GM12878 (cell line): ENCODE measurements at places on chromosomes 1 and 21. TPM values are rescaled to one million over a fixed set of nuclear protein-coding genes. Genes with fewer than 3 reads are reported as not detected.

Gene CYYR1
- total RNA-seq, result 0.13 TPM in 1 of 2 replicates, not detected in the other

Gene ETV3L
- 0.96 and 1.3 TPM in 2 replicates for total RNA-seq

Gene CRYAA
- not detected in 2 replicates for total RNA-seq

DNA sequence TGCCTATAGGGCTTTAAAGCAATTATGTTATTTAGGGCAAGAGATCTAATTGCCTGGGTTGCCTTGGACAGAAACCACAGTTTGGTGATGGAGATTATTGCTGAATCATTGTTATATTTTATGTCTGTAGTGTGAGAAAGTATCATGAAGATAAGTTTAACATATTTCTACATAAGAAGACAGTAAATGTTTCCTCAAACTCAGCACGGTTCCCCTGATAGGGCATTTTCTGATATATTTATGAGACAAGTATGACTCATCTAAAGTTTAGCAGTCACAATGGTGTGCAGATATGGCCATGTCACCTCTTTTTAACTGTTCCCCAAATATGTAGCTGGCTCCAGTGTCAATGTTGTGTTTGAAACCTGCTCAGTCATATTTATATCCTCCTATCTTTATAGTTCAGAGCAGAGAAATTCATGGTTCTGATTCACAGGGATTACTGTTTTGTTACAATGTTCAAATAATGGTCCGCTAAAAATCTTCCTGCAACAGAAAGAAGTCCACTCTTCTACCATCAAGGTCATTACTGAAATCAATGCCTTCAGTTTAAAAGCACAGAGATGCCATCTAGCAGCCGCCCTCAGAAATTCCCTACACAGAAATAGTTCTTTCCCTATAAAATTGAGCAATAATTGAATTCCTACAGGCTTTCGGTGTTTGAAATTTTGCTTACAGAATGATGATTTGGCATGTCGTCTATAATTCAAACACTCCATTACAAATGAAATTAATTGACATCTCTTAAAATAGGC lies 3.7 kb downstream of the OLFM3 start:
- no peak overlapping the region for H3K4me3 ChIP-seq
- DNase-seq, result no peak
- H3K27ac ChIP-seq, result no peak overlapping the region
- H3K4me1 ChIP-seq, result no peaks in the 10 kb centered on the region
- H3K27me3 ChIP-seq, result no peaks in the 10 kb centered on the region; the same call in 1 of the 2 replicates
- H3K36me3 ChIP-seq, result no peaks in the 10 kb centered on the region

DNA sequence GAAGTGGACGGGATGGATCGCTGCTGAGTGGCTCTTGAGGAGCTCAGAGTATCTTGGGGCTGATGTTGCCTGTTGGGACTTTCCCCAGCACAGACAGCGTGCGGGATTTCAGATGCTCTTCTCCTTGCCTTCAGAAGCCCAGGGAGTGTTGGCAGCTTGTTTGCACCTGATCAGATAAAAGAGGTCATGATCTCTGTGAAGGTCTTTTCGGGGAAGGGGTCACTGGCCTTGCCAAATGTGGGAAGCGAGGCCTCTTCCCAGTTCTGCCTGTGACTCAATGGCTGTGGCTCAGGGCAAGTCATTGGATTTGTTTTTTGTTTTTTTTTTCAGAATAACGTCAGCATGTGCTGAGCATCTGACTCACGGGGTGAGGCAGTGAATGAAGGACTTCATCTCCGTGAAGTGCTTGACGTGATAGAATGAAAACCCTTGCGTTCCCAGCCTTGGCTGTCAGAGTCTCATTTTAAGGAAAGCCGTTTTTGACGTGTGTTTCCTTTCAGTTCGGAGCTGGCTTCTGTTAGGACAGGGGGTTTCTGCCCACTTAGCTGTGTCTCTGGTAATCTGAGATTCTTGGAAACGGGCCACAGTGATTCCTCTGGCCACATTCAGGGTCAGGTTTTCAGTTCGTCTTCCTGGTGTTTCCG lies 46.7 kb downstream of the GALNT2 start:
- no peak overlapping the region for H3K4me3 ChIP-seq
- no peak overlapping the region for H3K27ac ChIP-seq
- DNase-seq, result no peak
- no peaks in the 10 kb centered on the region for H3K36me3 ChIP-seq
- no peaks in the 10 kb centered on the region for H3K27me3 ChIP-seq

DNA sequence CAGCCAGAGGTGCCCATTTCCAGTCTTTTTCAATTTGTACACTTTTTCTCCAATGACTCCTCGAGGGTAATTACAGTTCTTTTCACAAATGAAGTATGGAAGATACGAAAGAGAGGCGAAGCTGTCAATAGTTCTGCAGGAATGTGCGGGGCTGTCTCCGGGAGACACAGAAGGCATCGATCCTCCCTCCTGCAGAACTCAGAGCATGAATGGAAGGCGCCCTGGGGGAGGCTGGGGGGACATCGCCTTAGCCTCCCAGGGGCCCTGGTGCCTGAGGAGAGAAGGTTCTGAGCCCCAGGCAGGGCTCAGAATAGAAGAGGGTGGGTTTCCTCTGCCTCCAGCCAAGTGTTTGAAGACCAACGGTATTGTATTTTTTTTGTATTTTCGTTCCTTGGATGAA lies 49.7 kb upstream of the GRIK3 start:
- no peaks in the 10 kb centered on the region for H3K36me3 ChIP-seq
- H3K27me3 ChIP-seq, result no peaks in the 10 kb centered on the region
- H3K4me3 ChIP-seq, result no peak overlapping the region
- H3K27ac ChIP-seq, result no peak overlapping the region
- DNase-seq, result no peak
- H3K4me1 ChIP-seq, result no peaks in the 10 kb centered on the region

DNA sequence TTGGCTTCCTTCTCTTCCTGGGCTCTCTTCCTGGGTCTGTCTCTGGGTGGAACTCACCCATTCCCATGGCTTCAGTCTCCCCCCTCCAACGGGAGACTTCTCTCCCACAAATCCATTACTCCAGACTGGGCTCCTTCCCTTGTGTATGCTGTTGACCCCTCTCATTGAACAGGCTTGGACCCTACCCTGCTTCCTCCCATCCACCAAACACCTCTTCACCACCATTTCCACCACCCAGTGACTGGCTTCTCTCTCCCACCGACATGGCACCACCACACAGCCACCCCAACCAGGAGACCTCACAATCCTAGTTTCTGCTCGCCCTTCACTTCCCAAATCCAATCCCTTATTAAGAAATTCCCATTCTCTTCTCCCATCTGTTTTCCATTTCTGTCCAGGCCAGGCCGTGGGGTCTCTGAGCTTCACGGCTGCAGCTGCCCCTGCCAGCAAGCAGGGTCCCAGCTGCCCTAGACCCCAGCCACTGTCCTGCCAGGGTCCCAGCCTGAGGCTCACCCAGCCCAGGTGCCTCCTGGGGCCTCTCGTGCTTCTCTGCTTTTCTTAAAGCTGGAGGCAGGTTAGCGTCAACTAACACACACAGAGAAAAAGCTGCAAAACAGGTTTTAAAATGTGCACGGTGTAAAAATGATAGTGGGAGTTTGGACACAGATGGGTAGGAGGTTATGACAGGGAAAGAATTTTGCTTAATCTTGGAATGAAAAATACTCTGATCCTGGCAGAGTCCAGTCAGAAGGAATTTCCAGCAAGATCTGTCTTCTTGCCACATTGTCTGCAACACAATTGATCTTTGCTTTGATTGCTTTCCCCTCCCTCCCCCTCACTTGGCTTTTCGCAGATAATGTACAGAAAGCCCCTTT lies 383.8 kb upstream of the VAMP3 start:
- no peaks in the 10 kb centered on the region for H3K36me3 ChIP-seq
- H3K27ac ChIP-seq, result no peak overlapping the region
- no peaks in the 10 kb centered on the region for H3K27me3 ChIP-seq
- no peak overlapping the region for H3K4me3 ChIP-seq
- no peaks in the 10 kb centered on the region for H3K4me1 ChIP-seq

GRCh38 chr1:169309178-169310166 lies 58.1 kb downstream of the NME7 start:
- H3K27ac ChIP-seq, result no peak overlapping the region; the same call in 1 of the 2 replicates
- no peaks in the 10 kb centered on the region; the same call in 1 of the 2 replicates for H3K36me3 ChIP-seq
- no peaks in the 10 kb centered on the region for H3K4me1 ChIP-seq
- no peaks in the 10 kb centered on the region for H3K27me3 ChIP-seq
- peak; percentile 11 for DNase-seq

DNA sequence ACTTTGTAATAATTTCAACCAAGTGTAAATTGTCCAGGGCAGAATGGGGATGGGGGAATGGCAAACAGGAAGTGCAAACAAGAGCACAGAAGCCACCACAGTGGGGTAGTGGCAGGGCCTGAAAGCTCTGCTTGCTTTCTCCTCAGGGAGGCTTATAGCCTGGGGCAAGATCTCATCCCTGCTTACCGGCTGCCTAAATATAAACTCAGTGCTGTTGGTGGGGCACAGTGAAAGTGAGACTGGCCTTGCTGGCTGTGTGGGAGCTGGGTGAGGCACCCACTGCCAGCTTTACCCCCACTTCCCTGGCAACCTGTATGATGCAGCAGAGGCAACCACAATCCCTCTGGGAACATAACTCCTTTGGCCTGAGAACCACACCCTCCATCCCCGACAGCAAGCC lies 15.2 kb downstream of the STYXL2 start:
- no peak for DNase-seq
- no peak overlapping the region for H3K4me3 ChIP-seq
- H3K27ac ChIP-seq, result no peak overlapping the region
- no peaks in the 10 kb centered on the region for H3K36me3 ChIP-seq
- H3K27me3 ChIP-seq, result no peaks in the 10 kb centered on the region
- peaks cover 23% of the 10 kb centered on the region for H3K4me1 ChIP-seq

GRCh38 chr21:41858466-41859296 lies 20.5 kb downstream of the PRDM15 start:
- H3K4me1 ChIP-seq, result peaks cover 26% of the 10 kb centered on the region
- no peak overlapping the region for H3K4me3 ChIP-seq
- DNase-seq, result no peak
- no peaks in the 10 kb centered on the region for H3K27me3 ChIP-seq
- no peak overlapping the region for H3K27ac ChIP-seq

DNA sequence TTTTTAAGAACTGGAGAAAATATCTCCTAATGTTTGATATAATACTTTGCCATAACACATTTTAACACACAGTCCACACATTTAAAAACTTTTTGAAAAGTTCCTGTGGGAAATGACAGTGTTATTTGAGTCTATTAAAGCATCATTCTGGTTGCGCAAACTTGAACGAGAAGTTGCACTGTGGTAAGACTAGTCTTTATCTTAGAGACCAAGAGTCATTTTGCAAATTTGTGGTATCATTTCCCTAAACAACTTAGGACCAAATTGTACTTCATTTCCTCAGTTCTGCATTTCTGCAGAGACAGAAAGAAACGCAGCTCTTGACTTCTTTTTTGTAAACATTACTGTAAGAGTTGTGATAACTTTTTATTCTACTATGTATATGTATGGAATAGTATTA lies at the start of gene RGS18:
RGS18 (plus strand) TSS at position 282 of the 400 bp plus-strand sequence. CDS start 176 bp downstream, outside the sequence.
- H3K4me1 ChIP-seq, result no peaks in the 10 kb centered on the region
- H3K36me3 ChIP-seq, result no peaks in the 10 kb centered on the region
- H3K27ac ChIP-seq, result no peak within 1 kb of the TSS

DNA sequence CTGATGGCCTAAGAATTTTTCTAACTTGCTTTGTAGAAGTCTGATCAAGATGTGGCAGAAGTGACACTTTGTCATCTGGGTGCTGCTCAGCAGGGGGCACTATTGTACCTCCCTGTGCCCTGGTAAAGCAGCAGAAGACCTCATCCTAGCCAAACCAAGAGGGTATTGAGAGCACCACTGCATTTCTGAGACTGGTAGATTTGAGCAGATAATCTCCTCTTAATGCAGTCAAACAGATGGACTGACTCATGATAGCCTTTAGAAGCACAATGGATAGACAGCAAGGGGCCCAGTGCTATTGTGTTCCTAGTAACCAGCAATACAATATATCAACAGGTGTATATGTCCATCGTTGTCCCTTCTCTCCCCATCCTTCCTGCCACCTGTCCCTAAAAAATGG lies 5.7 kb downstream of the TPM3 start:
- H3K4me1 ChIP-seq, result no peaks in the 10 kb centered on the region
- H3K36me3 ChIP-seq, result no peaks in the 10 kb centered on the region; the same call in 1 of the 2 replicates
- H3K27ac ChIP-seq, result no peak overlapping the region
- H3K4me3 ChIP-seq, result no peak overlapping the region
- no peaks in the 10 kb centered on the region for H3K27me3 ChIP-seq

GRCh38 chr1:237041461-237041794 lies 556 bp upstream of the RYR2 start:
- H3K4me3 ChIP-seq, result no peak overlapping the region
- DNase-seq, result no peak
- H3K36me3 ChIP-seq, result no peaks in the 10 kb centered on the region
- no peaks in the 10 kb centered on the region for H3K4me1 ChIP-seq
- H3K27ac ChIP-seq, result no peak overlapping the region
- peaks cover 7% of the 10 kb centered on the region for H3K27me3 ChIP-seq

DNA sequence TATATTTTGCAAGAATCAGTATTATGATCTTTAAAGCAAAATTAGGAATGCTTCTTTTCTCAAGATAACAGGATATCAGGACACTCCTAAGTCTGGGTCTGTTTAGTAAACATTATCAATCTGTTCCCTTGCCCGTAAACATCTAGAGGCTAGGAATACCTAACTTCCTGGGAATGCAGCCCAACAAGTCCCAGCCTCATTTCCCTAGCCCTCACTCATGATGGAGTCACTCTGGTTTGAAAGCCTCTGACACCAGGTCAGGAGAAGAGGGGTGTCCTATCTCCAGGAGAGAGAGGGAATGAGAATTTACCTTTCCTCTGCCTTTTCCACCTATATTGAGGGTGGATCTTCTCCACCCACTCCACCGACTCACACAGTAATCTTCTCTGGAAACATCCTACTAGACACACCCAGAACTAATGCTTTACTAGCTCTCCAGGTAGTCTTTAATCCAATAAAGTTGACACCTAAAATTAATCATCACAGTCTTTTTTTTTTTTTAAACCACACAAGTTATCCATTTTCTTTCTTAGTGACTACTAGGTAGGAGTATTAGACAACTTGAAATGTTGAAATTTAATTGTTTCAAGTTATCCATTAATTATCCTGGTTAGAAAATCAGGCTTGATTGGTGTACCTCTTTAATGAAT lies 659.3 kb downstream of the USP25 start:
- no peaks in the 10 kb centered on the region for H3K27me3 ChIP-seq
- no peak for DNase-seq
- no peak overlapping the region for H3K4me3 ChIP-seq
- no peaks in the 10 kb centered on the region for H3K36me3 ChIP-seq
- H3K4me1 ChIP-seq, result no peaks in the 10 kb centered on the region
- no peak overlapping the region for H3K27ac ChIP-seq

DNA sequence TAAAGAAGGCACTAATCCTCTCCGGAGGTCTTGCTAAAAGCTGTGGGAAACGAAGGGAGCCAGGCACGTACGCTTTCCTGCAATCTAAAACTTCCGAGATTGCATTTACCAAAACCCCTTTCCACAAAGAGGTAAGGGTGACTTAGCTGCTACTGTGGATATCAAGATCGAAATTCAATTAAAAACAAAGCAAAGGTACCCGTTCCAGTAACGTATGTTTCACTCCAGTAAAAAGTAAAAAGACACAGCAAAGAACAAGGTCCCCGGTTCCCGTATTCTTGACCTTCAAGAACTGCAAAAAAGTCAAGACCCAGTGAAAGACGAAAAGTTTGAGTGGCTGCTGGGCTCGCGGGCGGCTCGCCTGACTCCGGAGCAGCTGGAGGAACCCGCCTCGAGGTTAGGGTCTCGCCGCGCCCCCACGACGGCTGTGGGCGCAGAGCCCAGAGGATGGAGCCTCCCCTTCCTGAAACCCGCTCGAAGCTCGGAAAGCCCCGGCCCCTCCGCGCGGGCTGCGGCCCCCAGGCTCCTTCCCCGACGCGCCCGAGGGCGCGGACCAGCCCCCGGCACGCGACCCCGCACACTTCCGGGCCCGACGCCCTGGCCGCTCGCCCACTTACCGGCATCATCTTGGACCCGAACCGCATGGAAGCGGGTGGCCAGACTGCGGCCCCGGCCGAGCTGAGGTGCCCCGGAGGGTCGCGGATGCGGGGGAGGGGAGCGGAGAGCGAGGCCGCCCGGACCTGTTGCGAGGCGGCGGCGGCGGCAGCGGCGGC lies 524 bp downstream of the TP53BP2 start:
- peaks cover 6% of the 10 kb centered on the region; the same call in 1 of the 2 replicates for H3K4me1 ChIP-seq
- peak overlapping the region; percentile 28; the same call in 1 of the 2 replicates for H3K27ac ChIP-seq
- H3K27me3 ChIP-seq, result no peaks in the 10 kb centered on the region
- H3K36me3 ChIP-seq, result no peaks in the 10 kb centered on the region
- peak overlapping the region; percentile 76 for H3K4me3 ChIP-seq
- no peak for DNase-seq
